ENCODE measurements at places on chromosomes 1 and 21.

GRCh38 chr1:15159166-15159555 lies 5.6 kb downstream of the TMEM51 start:
- DNase-seq, result no peak

- DNase-seq, result no peak
These were observed 26.8 kb downstream of the C8A start for GRCh38 chr1:56881417-56881816.

DNA sequence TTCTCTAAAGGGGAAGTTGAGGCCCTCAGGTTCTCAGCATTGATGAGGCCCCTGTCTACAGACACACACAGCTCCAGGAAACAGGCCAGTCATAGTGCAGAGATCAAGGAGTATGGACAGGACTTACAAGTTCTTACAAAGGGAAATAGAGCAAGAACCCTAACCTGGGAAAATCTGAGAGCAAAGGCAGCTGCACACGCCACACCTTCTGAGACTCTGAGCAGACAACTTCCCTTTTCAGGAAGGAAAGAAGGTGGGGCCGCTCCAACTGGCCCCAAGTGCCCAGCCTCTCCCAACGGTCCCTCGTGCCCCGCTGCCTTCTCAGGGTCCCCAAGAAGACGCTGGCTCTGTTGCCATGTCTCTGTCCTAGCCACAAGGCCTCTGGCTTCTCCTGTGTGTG lies 3.6 kb downstream of the NOC2L start:
- DNase-seq, result no peak

DNA sequence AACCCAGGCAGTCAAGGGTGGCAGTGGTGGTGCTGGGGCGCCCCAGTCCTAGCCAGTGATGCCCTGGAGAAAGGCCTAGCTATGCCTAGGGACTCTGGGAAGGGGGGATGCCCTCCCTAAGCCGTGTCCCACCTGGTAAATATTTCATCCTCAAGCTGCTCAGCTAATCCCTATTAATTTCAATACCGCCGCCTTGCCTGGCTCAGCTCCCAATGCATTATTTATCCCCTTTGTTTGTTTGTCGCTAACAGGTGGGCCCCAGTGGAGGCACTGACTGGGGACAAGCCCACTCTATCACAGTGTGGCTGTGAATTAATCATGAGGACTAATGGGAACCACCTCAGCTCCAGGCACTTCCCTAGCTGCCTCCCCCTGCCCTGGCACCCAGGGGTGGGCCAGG lies 22.5 kb downstream of the DMAP1 start:
- no peak for DNase-seq

DNA sequence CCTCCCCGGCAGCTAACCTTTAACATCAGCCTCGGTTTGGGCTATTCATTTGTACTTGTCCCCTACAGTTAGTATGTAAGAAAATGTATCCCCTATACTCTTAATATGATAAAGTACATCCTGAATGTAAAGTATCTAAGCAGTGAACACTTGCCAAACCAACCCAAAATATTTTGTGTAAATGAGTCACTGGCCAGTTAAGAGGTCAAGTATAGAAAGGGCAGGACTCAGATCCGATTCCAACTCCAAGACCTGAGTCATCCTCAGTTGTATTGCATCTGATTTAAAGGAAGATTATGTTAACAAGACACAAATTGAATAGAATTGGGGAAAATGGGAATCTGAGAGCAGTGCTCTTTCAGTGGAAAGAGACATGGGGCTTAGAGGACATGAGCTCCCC lies 84.4 kb downstream of the CD58 start:
- DNase-seq, result no peak

Measured in cerebellar nuclear complex (tissue), 1 donor.